ENCODE measurements at places on chromosomes 5 and 9. TPM values are rescaled to one million over a fixed set of nuclear protein-coding genes. Genes with fewer than 3 reads are reported as not detected.

The ZNF483 gene
- 3.4 TPM for total RNA-seq

The SLC6A7 gene
- total RNA-seq: not detected

The SNCAIP gene
- not detected for total RNA-seq

The PCDHA9 gene
- not detected for total RNA-seq

The PCDHB5 gene
- total RNA-seq: not detected

The SETX gene
- 42.3 TPM for total RNA-seq

DNA sequence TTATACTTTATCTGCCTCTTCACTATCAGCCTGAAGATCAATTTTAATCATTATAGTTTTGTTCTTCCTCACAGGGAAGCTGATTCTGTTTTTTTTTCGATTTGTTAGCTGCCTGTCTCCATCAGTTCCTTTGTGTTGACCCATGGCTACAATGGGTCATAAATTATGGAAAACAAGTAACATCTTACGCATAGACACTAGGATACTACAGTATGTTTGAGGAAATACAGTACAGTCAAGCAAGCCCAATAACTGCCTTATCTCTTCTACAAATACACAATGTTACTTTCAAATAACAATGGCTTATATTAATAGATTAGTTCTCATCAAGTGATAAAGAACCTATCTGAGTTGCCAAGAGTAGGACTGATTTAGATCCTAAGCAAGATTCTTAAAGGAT is 160.5 kb upstream of the FREM1 start:
- no peak for DNase-seq

DNA sequence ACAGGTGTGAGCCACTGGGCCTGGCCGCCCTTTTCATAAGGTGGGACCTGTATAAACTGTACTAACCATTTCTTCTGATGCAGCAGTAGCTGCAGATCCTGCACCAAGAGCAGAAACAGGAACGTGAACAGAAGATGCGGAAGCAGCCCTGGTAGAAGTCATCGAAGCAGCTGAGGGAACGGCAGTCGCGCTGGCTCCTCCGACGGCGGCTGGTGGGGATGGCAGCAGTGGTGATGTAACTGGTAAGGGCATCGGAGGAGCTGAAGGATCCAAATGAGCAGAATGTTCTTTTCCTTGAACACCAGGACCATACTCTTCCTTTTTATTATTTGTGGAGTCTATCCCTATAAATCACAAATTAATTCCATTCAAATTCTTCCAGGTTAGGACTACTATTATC is 32.1 kb downstream of the POC5 start:
- no peak for DNase-seq

- no peak for DNase-seq
These were observed 23.5 kb upstream of the SSBP2 start for GRCh38 chr5:81774374-81774773.

- no peak for DNase-seq
These were observed 173.4 kb upstream of the STK32A start for GRCh38 chr5:147061431-147061830.

GRCh38 chr5:139147483-139148087 is 50.6 kb downstream of the SIL1 start:
- no peak for DNase-seq

DNA sequence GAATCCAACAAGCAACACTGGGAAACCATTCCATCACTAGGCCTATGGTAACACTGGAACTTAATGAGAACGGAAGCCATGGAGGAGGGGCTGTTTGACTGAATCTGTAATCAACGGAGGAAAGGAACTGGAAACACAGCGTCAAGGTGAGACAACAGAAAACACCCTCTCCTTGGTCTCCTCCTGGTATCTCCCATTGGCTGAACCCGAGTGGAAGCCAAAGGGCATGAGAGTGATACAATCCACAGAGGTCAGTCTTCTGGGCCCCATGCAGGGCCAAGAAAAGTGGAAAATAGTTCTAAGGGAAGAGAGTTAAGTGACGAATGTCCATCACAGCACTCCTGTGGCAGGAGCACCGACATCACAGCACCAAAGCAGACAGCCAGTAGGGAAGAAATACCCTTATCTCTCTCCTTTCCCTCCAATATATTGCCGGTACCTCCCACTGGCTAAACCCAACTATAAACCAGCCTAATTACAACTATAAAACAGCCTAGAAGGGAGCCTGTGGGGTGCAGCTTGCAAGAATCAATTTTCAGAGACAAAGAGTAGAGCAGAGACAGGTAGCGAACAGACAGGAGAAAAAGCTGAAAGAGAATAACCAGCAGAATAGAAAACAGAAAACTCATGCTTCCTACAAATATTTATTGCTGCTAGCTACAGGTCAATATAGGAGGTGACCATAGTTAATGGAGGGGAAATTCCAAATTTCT is 107.4 kb upstream of the IFNE start:
- DNase-seq: no peak

DNA sequence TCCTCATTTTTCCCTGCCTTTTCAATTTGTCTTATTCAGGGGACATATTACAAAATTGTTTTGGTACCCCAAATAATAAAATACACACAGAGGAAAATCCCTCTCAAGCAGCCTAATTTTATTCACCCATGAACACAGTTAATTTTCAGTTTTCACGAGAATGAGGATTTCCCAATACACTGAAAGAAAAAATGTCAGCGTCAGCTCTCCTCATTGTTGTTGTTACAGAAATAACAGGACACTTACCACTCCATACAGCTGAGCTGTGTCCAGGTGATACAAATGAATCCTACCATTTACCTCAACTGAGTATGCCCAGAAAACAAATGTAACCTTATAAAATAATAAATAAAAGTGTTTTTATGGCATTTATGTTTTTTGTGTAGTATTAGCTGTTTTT is 144.6 kb upstream of the PCA3 start:
- DNase-seq: no peak
